ENCODE measurements at places on chromosomes 1 and 21.

DNA sequence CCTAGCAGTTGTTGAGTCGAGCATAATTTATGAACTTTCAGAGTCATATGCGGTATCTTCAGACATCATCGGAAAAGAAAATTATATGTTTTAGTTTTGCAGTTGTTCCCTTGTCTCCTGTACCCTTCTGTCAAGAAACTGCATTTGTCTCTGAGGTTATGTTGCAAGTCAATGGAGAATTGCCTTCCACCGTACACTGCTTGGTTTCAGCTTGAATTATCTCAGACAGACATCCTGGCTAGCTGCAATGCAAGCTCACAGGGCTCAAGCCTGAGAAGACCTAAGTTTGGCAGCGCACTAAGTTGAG lies 156.0 kb downstream of the NFIA start:
- DNase-seq, result no peak

GRCh38 chr1:50453266-50453665 lies 30.0 kb upstream of the DMRTA2 start:
- DNase-seq, result no peak

DNA sequence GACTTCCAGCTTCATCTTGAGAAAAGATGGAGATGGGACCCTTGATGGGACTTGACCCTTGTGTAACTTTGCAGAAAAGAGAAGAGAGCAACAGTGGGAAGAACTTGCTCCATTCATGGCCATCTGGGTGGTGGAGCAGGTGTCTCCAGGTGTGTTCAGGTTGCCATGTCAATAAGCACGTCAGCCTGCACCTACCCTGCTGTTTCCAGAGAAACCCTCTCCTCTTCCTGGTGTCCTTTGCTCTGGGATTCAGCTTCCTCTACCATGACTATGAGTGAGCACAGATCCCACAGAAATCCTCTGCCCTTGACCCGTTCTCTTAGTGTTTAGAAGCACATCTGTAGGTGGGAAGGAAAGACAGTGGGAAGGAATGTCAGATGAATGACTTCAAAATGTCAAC lies 21.8 kb upstream of the OTUD3 start:
- DNase-seq, result no peak

DNA sequence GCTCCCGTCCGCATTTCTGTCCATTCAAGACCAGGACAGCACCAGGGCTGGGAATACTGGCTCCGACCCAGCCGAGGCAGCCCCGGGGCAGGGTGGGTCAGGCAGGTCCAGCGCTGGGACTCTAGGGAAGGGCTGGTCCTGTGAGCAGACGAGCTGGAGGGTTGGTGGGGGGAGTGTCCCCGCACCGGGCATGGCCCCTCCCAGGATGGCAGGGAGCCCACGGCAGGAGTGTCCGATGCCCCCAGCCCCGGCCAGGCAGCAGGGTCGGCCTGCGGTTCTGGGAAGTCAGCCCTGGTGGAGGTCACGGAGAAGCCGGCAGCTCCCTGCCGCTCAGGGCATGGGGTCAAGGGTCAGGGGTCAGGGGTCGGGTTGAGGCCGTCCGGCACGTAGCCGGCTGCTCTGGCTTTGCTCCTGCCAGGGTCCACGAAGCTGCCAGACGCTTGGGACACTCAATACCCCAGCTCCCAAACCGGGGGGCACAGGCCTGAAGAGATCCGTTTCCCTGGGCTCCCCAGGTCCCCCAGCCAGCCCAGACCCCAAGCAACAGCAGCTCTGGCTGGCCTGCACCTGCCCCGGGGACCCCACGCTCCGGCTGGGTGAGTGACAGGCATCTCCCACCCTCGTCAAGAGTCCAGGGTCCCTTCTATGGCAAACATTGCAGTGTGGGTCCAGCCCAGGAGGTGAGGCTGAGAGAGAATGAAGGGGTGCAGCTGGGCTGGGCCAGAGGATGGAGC lies 6.7 kb downstream of the C1QTNF12 start:
- peak; percentile 58 for DNase-seq

DNA sequence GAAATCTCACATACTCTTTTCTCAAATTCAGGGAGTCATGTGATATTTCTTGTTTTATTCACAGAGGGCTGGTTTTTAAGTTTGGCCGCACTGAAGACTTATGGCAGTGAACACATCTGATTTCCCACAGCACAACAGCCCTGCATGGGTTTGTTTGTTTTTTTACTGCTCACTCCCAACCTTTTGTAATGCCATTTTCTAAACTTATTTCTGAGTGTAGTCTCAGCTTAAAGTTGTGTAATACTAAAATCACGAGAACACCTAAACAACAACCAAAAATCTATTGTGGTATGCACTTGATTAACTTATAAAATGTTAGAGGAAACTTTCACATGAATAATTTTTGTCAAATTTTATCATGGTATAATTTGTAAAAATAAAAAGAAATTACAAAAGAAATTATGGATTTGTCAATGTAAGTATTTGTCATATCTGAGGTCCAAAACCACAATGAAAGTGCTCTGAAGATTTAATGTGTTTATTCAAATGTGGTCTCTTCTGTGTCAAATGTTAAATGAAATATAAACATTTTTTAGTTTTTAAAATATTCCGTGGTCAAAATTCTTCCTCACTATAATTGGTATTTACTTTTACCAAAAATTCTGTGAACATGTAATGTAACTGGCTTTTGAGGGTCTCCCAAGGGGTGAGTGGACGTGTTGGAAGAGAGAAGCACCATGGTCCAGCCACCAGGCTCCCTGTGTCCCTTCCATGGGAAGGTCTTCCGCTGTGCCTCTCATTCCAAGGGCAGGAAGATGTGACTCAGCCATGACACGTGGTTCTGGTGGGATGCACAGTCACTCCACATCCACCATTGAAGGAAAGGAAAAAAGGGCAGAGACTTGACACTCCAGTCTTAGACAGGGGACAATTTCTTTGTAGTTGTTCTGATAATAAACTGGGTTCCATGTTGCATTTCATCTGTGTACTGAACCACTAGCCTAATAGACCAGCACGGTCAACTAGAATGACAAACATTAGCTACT lies 22.8 kb downstream of the TMEM50A start:
- DNase-seq, result no peak

GRCh38 chr1:146019231-146020057 lies 2.1 kb downstream of the HJV start:
- DNase-seq, result peak; percentile 28

GRCh38 chr1:107993920-107994319 lies 28.9 kb upstream of the VAV3 start:
- no peak for DNase-seq

- peak; percentile 72 for DNase-seq
These were observed 45.5 kb downstream of the VPS13D start for GRCh38 chr1:12275370-12275769.

GRCh38 chr1:245016700-245017099 lies 138.1 kb upstream of the KIF26B start:
- no peak for DNase-seq

- DNase-seq, result no peak
These were observed 226.2 kb downstream of the AKT3 start for GRCh38 chr1:243623841-243624240.

DNA sequence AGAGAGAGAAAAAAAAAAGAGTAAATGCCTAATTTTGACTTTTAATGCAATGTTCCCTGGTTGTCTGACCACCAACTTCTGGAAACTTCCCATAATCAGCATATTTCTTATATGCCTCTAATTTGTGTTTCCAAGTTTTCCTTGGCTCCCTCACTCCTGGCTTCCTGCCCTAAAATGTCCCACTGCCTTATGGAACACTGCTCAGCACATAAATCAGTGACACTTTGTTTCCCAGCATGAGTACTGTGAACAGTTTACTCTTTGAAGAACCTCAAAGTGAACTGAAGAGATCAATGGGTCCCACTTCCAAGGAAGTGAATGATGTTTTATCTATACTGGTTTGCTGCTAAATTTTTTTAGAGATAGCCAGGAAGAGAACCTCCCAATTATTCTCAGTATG lies 271.3 kb upstream of the PRMT6 start:
- DNase-seq, result no peak

DNA sequence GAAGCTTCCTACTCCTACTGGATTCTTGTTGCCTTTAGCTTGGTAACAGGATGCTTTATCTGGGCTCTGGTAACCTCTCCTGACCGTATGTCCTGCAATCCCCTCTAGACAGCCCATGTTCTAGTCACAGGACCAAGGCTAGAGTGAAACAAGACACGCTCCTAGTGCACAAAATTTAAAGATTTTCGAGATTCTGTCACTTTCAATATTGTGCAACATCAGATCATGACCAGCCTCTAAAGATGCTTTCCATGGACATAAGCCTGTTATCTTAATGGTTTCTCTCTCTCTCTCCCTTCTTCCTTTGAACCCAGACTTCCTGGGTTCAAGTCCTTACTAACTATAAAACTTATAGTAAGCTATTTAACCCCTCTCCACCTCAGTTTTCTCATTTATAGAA lies 1.6 kb upstream of the LY9 start:
- DNase-seq, result no peak

- no peak for DNase-seq
These were observed 28.6 kb upstream of the TXLNA start for GRCh38 chr1:32150847-32151246.

- no peak for DNase-seq
These were observed 73.8 kb upstream of the ZNF281 start for GRCh38 chr1:200483491-200484143.

GRCh38 chr1:235077571-235078479 lies 50.8 kb downstream of the TOMM20 start:
- no peak for DNase-seq

- no peak for DNase-seq
These were observed 96.5 kb downstream of the PAPPA2 start for GRCh38 chr1:176559474-176559873.

DNA sequence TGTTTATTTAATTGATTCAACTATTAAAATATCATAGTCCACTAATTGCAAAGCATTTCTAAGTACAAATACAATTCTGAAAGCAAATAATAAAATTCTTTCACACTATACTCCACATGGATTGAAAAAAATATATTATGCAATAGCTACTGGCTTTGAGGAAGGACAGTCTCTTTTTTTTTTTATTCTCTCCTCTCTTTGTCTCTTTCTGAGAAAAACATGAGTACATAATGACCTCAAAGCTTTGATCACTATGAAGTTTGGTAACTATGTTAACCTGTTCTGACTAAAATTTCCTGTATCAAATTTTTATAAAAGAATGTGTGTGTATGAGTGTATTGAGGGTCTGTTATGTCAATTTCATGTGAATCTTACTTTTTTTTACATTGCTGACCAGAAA lies 96.2 kb downstream of the RGS2 start:
- DNase-seq, result no peak

- no peak for DNase-seq
These were observed 161.4 kb downstream of the DAB1 start for GRCh38 chr1:57262472-57262871.
